ENCODE measurements at places on chromosomes 6 and 20.

DNA sequence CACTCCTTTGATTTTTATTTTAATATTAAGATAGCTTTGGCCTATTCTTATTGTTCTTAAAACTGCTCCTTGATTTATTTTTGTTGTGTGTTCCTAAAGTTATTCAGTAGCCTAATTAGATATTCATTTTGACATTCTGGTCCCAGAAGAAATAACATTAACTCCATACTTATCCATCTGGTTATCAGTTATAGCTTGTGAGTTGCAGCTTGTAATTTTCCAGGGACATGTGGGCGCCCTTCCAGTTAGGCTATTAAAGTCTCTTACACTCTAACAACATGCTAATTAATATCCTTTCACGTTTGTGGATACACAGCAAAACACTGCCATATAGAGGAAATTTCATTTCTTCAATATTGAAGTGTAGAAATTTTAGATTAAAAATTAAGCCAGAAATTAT is 987.5 kb downstream of the HACE1 start:
- DNase-seq, result no peak

GRCh38 chr6:129236001-129236517 is 353.1 kb downstream of the LAMA2 start:
- DNase-seq, result no peak

DNA sequence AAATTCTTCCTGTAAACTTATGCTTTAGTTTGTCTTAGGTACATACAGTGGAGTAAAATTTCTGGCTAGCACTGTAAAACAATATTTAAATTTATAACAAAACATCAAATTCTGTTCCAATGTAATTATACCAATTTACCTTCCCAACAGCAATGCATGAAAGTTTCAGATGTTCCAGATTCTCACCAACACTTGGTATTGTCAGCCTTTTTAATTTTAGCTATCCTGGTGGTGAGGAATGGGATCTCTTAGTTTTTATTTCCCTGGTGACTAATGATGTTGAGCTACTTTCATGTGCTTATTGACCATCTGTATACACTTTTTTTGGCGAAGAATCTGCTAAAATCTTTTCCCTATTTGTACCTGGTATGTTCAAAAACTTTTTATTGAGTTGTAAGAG is 76.1 kb upstream of the PHACTR1 start:
- DNase-seq, result no peak

DNA sequence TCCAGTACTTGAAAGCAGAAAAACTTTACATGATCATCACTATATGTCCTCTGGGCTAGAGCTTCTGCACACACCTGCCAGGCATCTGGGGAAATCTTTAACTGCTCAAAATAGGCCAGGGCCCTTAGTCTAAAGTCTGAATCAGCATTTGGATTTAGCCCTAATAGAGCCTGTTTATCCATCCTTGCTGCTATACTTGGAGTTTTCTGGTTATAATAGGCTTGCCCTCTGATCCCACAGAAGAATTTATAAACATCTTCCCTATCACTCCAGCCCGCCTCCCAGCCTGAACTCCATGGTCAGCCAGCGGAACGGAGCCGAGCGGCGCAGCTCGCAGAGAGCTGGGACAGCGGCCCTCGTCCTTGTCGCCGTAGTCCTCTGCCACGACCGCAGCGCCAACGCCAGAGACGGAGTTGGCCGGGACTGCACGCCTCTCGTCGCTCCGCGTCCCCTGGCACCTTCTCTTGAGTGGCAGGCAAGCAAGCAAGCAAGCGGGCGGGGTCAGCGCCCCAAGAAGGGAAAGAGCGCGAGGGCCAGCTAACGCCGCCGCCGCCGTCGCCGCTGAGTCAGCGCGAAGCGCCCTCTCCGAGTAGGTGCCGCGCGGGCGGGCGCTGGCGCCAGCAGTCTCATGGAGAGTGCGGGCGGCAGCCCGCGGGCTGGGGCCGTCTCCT is 25.4 kb upstream of the ASIP start:
- no peak for DNase-seq

- no peak for DNase-seq
These were observed 68.1 kb downstream of the DTNBP1 start for GRCh38 chr6:15594512-15595259.

DNA sequence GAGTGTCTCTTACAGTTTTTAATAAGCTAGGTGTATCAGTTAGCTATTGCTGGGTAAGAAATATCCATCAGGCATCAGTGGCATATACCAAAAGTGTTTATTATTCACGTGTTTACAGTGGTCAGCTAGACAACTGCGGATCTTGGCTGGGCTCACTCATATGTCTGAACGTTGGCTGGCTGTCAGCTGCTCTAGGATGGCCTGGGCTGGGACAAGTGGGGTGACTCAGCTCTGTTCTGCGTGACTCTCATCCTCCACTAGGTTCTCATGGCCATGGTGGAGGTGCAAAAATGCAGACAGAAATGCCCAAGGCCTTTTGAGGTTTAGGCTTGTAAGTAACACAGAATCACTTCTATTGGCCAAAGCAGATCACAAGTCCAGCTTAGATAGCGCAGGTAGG is 22.0 kb downstream of the ZNF341 start:
- DNase-seq, result no peak

DNA sequence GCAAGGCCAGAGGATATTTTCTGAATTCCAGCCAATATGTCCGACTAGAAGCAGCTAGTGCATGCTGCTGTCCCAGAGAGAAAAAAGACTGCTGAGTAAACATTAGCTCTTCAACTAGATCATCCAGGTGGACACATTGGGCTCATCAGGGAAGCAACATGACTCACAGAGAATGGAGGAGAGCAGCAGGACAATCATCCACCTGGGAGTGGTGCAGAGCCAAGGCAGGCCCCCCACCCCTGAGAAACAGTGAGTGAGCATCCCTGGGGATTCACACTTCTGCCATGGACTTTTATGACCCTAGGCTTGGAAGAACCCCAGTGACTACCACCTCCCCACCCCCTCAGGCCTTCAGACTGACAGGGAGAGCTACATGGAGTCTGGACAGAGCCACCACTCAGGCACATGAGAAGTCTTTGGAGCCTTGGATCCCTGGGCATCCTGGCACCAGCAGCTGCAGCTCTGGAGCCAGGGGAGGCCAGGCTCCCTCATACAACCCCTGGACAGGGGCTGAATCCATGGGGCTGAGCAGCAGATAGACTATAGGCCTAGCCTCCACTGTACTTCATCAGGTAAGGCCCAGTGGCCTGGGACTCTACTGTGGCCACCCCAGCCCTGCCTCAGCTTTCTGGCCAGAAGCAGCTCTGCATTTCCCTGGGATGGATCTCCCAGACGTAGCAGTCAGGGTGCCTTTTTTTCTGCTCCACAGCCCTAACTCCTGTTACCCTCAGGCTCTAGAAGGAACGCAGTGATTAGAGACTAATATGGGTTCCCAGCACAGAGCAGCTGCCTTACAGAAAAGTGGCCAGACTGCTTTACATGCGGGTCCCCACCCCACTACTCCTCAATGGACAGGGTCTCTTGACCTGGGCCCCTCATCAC is 82.9 kb upstream of the RNF217 start:
- no peak for DNase-seq

- DNase-seq, result no peak
These were observed 54.2 kb upstream of the MLIP start for GRCh38 chr6:54057058-54057457.

DNA sequence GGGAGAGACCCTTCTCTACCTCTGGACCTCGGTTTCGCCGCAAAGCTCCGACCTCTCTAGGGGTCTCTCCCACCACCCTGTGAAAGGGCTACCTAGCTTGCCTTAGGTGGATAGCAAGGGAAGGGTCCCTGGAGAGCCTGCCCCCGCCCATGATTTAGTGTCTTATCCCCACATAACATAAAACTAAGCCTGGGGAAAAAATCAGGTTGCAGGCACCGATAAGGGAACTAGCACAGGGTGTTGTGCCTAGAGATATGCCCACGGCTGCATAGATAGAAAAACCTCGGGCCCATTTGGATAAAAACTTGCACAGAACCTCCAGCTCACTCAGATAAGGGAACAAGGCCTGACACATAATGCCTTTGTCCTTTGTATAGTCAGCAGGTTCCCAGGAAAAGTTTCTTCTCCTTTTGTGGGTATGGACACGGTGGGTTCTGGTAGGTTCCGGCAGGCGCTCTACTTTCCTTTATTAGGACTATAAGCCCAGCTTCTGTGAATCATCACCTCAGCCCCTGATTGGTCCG is 846 bp downstream of the ZSCAN31 start:
- no peak for DNase-seq

- DNase-seq, result no peak
These were observed 282.7 kb downstream of the NRN1 start for GRCh38 chr6:5723841-5724691.

- no peak for DNase-seq
These were observed 29.0 kb upstream of the ELOVL5 start for GRCh38 chr6:53377793-53378192.

GRCh38 chr20:48384147-48384818 is 443.5 kb downstream of the PREX1 start:
- DNase-seq, result no peak

GRCh38 chr6:36349240-36349639 is 12.6 kb upstream of the BNIP5 start:
- DNase-seq, result no peak
